ENCODE measurements at places on chromosomes 7 and 10. TPM values are rescaled to one million over a fixed set of nuclear protein-coding genes. Genes with fewer than 3 reads are reported as not detected.

GPR26 gene
- total RNA-seq = not detected

- DNase-seq = no peak
These were observed 17.4 kb downstream of the IRF5 start for GRCh38 chr7:128954830-128955802.

CYP3A7 gene
- not detected for total RNA-seq

DNA sequence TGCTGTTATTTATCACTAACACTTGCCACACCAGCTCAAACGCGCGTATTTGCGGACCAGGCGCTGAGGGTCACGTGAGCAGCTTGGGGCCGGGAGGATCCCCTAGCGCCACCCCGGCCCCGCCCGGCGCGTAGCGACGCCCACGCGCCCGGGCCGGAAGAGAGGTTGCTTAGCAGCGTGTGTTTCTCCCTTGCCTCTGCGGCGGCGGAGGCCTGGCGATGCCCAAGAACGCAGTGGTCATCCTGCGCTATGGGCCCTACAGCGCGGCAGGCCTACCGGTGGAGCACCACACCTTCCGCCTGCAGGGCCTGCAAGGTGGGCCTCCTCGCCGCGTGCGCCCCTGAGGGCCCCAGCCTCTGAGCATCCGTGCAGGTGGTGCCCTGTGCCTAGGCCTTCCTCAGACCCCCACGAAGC, at the start of gene C10orf53:
TSS of gene C10orf53 (plus strand) at position 172 of the 414 bp plus-strand sequence. CDS start at position 219, 47 bp downstream.
- no peak for DNase-seq

C10orf105 gene
- not detected for total RNA-seq

DNA sequence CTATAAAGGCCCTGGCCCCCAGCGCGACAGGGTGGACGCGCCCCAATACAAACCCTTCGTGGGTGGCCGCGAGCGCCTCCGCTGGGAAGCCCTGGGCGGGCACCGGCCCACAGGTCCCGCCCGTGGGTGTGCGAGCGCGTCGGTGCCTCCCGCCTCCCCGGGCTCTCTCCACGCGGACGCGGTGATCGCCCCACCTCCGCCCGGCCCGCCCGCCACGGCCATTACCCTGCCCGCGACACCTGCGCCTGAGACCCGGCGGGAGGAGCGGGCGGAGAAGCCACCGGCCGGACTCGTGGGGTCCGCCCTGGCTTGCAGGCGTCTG, 81.2 kb downstream of the PAX2 start:
- no peak for DNase-seq

GRCh38 chr7:115647712-115648111, 382.9 kb downstream of the TFEC start:
- no peak for DNase-seq

GRCh38 chr10:121828045-121828444, 99.8 kb downstream of the ATE1 start:
- no peak for DNase-seq

DNA sequence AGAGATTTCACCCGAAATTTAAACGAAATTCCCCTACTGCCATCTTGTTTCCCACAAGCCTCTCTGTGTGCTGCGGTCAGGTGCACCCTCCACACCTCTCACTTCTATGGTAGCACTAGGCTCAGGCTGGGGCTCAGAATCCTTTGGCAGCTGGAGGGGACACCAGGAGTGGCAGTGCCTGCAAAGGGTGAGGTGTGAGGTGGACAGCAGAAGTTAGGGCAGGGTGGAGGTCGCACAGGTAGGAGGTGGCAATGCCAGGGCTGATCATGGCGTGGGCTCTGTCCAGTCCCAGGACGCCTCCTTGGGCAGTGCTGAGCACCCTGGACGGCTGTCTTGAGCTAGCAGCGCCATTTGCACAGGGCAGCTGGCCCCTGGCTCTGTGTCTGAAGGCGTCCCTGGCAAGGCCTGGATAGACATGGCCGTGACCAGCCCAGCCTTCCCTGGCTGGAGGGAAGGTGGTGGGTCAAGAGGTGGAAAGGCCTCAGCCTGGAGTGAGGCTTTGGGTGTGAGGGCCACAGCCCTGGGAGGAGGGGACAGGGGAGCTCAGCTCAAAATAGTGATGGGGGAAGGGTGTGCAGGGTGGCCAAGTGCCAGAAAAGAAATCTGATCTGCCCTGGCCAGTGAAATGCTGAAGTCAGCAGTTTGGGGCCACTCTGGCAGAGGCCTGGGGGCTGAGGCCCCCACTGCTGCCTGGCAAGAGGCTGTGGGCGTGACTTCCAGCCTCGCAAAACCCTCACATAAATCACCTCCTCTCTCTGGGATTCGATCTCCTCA, 40.0 kb downstream of the ZCCHC24 start:
- DNase-seq = no peak

CLCN1 gene
- total RNA-seq = not detected

- no peak for DNase-seq
These were observed 27.4 kb upstream of the NDST2 start for GRCh38 chr10:73838827-73839226.

DNA sequence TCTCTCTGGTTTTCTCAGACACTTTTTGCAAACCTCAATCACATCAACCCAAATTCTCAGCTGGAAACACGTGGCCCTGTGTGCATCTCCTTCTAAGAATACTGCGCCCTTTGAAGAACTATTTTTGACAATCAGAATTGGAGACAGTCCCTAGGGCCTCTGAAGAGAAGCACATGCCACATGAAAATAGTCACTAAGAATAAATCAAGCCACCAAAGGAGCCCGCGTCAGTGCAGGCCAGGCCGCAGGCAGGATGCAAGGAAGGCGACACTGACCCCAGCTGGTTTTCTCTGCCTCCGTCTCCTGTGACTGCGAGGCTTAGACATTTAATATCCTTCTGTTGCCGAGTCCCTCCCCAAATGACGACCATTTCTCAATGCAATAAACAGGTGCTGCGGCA, 88.0 kb upstream of the ADAM12 start:
- no peak for DNase-seq

DNA sequence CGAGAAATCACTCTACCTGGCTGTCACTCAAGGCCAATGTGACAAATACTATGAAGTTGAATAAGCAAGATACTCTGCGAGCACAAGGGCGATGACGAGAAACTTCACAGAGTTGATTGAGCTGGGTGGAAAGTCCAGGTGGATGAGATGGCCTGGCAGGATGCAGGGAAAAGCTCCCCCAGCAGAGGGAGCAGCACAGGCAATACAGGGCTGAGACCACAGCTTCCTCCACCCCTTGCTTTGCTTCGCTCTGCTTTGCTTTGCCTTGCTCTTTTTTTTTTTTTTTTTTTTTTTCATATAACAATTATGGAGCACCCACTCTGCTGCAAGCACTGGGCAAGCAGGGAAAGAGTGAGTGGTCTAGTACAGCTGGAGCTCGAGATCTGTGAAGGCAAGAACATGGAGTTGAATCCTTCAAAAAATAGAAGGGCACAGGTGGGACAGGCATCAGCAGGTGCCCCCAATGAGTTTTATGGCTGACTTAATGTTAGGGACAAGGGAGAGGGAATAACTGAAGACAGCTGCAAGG, 88.3 kb downstream of the CABCOCO1 start:
- DNase-seq = peak; percentile 47

DNA sequence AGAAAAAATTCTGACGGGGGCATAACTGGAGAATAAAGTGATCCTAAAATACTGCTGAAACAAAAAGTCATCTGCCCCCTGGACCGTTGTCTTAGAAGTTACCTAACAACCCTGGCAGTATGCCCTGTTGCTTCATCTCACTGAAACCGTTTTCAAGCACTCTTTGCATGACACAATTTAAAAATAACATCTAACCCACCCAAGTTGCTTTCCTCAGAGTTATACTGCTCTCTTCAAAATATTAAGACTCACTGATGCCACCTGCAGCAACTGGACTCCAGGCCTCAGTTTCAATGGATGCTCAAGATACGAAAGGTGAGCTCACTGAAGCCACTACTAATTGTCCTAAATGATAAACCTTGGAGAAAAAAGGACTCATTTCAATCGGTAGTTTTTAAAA, 57.4 kb downstream of the CDK6 start:
- no peak for DNase-seq

DNA sequence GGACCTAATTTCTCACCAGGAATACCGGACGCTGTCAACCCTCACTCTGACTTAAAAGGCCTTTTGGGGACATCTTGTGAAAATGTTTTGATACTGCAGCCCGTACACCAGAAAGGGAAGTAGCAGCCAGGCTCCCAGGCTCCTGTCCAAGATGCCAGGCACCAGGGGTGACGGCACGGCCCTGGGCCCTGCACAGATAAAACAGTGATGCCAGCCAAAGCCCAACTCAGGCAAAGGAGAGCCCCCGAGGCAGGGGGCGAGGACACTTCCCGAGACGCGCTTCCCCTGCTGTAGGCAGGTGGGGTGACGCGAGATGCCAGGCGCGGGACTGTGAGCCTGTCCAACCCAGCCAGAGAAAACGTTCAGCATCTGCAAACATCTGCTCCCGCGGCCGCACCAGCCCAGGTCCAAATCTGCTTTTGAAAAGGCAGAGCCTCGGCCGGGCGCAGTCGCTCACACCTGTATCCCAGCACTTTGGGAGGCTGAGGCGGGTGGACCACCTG, 15.7 kb downstream of the ZFAND2A start:
- DNase-seq = no peak

SFTPA2 gene
- total RNA-seq = not detected

NUTM2E gene
- total RNA-seq = 0.44 TPM

GRCh38 chr7:133315332-133316040, 62.6 kb downstream of the EXOC4 start:
- no peak for DNase-seq

SEM1 gene
- total RNA-seq = 32.3 TPM

DNA sequence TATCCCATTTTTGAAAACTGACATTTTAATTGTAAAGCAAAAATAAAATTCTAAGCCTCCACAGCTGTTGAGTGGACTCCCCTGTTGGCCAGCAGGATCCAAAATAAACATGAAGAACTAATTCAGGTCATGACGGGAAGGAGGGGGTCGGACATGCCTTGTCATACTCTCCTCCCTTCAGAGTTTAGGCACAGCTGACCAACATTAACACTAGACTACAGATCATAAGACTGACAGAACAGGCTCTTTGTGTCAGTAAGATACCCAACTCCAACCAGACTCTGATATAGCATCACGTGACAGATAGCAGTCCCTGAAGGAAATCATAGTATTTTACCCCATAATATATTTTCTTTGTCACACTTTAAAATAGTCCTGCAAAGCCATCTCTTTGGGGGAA, 20.9 kb upstream of the ZNF12 start:
- no peak for DNase-seq

DNA sequence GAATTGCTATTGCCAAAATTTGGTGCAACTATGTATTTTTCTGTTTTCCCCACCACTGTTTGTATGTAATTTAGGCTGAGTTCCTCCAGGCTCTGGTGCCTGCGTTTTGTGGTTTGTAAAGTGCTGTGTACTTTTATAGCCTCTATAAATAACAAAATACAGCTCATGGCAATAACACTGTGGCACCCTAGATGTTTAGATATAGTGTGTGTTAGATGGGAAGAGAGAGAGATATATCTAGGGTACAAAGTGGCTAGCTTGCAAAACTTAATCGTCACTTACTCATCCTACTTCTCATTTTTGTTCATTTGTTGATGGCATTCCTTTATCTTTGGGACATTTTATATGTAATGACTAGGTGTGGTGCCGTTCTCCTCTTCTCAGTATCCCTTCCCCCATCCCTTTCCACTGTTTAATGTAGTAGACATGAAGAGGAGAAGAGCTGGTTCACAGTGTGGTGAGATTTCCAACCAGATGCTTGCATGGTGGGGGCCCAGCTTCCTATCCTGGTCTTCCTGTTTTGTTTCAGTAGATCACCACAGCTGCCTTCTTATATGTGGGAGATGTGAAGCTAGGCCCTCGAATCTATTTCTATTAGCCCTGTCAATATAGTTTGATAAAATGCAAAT, 115.0 kb downstream of the SND1 start:
- no peak for DNase-seq

AOAH gene
- total RNA-seq = 1.4 TPM

FGFR2 gene
- not detected for total RNA-seq

DNA sequence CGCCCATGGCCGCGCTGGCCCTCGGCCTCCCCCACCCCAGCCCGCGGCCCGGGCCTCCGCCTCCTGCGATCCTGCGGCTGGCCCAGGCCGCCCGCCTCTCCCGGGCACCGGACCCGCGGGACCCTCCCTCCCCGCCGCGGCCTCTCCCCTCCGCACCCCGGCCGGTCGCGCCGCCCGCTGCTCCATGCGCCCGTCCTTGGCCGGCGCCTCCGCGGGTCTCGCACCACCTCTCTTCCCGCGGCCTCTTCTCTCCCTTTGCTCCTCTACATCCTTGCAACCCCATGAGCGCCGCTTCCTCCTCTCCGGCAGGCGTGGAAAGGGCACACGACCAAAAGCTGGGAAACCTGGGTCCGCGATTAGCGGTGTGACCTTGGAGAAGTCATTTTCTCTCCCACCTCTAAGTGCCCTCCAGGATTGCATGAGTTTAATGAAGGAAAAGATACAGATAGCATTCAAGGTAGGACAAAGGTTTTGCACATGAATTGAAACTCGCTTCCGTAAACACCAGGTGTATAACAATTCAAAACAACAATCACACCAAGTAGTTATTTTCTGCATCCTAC, 448 bp upstream of the SRPK2 start:
- DNase-seq = peak; percentile 48

THAP5 gene
- 26.3 TPM for total RNA-seq

DNA sequence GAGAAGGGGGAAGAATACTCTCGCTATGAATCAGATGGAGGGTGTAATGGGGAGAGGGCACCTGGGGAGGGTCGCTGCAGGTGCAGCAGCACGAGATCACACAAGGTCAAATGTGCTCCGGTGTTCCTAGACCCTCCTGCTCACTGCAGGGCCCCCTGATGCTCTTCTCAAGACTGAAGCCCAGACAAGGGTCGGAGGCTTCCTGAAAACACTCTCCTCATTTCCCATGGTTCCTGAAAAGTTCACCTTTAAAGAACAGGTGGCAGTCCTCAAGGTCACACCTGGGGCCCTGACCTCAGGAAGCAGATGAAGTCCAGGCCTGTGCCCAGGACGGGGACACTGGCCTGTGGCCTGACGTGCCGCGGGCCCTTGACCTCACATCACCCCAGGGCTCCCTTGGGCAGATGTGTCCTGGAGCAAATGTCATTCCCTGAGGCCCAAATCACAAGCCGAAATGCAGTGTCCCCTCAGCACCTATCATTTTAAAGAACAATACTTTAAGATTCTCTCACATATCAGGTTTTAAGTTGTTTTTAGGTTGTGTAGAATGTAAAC, 289.8 kb downstream of the GLRX3 start:
- no peak for DNase-seq

GRCh38 chr7:121985476-121986030, 112.6 kb downstream of the PTPRZ1 start:
- DNase-seq = no peak

TRRAP gene
- total RNA-seq = 77.9 TPM

GRCh38 chr7:55965100-55965470, 700 bp downstream of the NIPSNAP2 start:
- DNase-seq = no peak

GRCh38 chr7:44973610-44974401, 5.0 kb downstream of the MYO1G start:
- DNase-seq = no peak

- no peak for DNase-seq
These were observed 219.9 kb downstream of the TCF7L2 start for GRCh38 chr10:113169853-113170460.
